Mucosa of descending colon (tissue), 3 donors: ENCODE measurements at places on chromosomes 12 and 14.

DNA sequence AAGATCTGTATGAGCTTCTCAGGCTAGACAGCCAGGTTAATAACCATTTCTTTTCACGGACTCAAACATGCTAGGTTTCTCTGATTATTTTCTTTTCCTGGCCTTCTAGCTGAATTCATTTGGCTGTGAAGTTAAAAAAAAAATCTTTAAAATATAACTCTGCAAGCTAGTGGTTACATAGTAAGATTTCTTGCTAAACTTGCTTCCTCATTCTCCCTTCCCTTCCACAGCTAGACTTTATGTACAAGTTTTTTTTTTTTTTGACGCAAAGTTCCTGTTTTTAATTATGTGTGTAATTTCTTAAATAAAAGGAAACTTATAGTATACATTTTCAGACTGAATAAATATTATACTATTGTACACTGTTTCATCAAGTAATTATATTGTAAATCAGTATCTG, 145.4 kb downstream of the TMTC2 start:
- no peak for DNase-seq

- DNase-seq = no peak
Measured at GRCh38 chr14:87908550-87908949, 84.4 kb downstream of the GALC start.

DNA sequence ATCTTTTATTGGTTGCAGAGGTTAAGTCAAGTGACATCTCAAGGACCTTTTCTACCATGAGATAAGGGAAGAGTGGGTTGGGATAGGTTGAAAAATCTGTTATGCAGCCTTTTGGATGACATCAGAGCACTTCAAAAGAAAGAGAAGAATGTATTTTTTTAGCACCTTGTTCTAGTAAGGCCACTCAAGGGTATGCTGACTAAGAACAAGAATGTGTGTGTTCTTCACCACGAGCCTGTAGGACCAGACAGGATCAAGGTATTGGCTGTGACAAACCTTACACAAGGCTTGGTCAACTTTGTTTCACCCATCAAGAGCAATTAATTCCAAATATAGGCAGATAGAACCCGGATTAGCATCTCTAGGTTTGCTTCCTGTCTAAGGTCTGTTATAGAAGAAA, 142.5 kb downstream of the SAMD4A start:
- no peak for DNase-seq

DNA sequence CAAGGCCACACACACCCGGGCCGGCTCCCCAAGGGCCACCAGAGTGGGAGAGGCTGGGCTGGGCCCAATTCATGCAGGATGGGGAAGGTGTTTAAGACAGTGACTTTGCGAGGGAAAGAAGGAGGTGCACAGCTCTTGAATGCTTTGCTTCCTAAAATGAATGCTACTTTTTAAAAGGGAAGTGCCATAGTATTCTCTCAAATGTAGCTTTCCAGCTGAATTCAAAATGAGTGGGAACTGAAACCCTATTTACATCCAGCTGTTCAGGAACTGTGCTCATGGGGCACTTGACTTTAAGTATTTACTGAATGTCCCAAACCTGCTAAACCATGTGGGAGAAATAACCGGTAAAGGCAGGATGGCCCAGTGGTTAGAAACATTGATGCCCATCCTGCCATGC, 7.6 kb downstream of the ITPK1 start:
- DNase-seq = no peak

- no peak for DNase-seq
Measured at GRCh38 chr12:131536766-131537165, 174.1 kb upstream of the SFSWAP start.

- no peak for DNase-seq
Measured at GRCh38 chr14:33039311-33039710, 100.6 kb downstream of the NPAS3 start.

- no peak for DNase-seq
Measured at GRCh38 chr12:532908-533565, 73.3 kb downstream of the B4GALNT3 start.
